ENCODE measurements at places on chromosomes 2 and 18.

GRCh38 chr18:59909289-59910036, 9.7 kb downstream of the PMAIP1 start:
- no peak for DNase-seq

- DNase-seq, result no peak
Observed at GRCh38 chr2:235728800-235729556, 235.1 kb downstream of the AGAP1 start.

GRCh38 chr2:150532879-150533278, 45.4 kb upstream of the RND3 start:
- DNase-seq, result no peak

- DNase-seq, result no peak
Observed at GRCh38 chr2:47741637-47742036, 41.3 kb upstream of the MSH6 start.

- no peak for DNase-seq
Observed at GRCh38 chr2:85302121-85302520, 25.7 kb downstream of the TGOLN2 start.

GRCh38 chr18:75137346-75137877, 71.5 kb downstream of the PTGR3 start:
- no peak for DNase-seq

DNA sequence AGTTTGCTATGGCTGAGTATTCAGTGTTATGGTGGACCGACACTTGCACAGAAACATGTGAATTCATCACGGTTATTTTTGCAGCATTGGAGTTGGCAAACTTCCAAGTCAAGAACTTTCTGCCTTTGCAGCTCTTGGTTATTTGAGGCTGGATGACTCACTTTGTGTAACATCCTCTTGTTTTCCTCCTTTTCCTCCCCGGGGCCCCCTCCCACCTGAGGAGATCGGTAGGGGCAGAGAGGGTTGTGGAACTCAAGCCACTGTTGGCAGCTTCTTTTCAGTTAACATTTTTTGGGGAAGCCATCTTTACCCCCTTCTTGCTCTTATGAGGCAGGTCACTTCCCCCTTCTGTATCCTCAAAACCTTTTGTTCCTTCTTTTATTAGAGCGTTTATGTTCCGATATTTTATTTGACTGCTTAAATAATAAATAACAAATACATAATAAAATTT, 48.6 kb downstream of the DDX1 start:
- no peak for DNase-seq

GRCh38 chr18:34835466-34835865, 125.4 kb downstream of the DTNA start:
- DNase-seq, result no peak

- no peak for DNase-seq
Observed at GRCh38 chr2:173978447-173978846, 13.3 kb upstream of the SP3 start.

- DNase-seq, result no peak
Observed at GRCh38 chr18:47510831-47511230, 259.4 kb upstream of the SKOR2 start.

All from CD4-positive, alpha-beta T cell treated with Interferon gamma for 1 hour (primary cell).